ENCODE measurements at places on chromosomes 11 and 22.

DNA sequence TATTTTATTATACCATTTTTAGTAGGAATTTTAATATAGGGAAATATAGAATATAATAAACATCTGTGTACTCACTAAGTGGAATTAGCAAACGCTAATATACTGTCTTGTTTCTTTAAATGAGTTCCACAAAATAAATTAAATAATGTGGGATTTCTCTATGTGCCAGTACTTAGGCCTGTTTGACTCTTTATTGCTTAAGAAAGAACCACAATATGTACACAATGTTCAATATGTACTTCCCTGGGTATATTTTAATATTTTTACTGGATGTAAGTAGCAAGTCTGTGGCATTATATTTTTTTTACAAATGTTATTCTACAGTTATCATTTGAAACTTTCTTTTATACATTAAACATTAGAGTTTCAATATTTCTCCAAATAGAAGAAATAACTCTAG is 92.5 kb upstream of the CARD18 start:
- no peak for DNase-seq

DNA sequence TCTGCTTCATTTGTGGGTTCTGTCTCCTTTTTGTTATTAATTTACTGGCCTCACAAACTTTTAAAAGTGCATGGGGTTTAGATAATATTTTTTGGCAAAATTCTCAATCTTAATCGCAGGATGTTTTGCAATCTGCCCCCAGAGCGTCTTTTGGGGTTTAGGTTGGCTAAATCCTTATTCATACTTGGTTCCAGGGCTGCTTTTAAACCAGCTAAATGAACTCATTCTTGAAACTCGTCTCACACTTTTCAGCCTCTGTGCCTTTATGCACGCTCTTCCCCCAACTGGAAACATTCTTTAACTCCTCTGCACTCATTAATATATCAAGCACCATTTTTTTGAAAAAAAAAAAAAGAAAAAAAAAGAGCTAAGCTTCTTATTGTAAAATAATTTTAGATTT is 131.7 kb downstream of the KIF18A start:
- no peak for DNase-seq

DNA sequence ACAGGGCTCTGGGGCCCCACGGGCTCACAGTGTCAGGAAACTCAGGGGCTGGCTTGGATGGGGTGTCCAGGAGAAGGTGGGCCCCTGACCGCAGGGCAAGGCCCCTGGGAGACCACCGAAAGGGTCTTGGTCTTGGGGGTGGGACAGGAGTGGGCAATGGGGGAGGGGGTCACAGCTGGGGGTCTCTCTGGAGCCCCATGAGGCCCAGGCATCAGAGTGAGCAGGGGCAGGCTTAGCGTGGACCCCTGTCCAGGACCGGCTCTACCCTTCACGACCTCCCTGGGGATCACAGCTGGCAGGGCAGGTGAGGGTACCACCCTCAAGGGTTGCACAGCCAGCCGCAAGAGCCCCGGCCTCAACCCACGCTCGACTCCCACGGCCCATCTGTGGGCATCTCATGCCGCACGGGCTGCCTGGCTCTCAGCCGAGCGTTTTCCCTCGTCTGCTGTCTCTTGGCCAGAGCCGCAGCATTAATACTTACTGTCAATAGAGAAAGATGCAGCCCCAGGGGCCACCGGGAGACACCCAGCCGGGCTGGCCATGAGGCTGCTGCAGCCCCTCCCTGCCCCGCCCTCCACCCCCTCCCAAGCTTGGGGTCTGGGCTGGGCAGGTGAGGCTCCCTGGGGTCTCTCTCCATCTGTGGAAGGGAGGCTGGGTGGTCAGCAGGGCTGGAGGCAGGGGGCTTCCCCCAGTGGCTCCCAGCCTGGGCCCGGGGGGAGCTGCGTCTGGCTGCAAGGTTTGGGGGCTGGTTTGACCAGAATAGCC is 662 bp downstream of the MUC5B start:
- DNase-seq: no peak

DNA sequence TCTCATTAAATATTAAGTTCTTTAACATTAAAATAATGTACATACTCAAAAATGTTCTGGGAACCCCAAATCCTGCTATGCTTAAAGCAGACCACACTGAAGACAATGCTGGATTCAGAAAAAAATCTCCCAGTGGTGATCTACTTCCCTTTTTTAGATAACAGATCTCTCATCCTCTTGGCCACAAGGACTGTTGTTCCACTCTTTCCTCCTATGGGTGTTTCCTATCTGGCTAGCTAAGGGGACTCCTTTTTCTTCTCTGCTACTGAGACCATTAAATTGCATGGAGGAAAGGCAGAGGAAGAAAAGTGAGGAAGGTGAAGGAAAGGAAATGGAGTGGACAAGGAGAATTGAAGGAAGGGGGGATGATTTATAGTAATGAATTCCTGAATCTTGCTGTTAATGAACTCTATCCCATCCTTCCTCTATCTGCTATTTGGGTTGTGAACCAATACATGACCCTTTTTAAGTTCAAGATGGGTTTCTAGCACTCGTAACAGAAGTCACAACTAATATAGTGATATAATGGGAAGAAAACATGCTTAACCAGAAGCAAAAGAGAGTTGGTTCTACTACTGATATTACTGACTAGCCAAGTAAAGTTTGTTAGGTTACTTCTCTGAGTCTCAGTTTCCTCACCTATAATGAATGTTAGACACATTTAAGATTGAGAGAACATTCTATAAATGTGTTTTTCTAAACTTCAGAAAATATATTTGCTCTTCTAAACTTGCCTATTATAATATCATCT is 53.2 kb downstream of the PIK3C2A start:
- no peak for DNase-seq

DNA sequence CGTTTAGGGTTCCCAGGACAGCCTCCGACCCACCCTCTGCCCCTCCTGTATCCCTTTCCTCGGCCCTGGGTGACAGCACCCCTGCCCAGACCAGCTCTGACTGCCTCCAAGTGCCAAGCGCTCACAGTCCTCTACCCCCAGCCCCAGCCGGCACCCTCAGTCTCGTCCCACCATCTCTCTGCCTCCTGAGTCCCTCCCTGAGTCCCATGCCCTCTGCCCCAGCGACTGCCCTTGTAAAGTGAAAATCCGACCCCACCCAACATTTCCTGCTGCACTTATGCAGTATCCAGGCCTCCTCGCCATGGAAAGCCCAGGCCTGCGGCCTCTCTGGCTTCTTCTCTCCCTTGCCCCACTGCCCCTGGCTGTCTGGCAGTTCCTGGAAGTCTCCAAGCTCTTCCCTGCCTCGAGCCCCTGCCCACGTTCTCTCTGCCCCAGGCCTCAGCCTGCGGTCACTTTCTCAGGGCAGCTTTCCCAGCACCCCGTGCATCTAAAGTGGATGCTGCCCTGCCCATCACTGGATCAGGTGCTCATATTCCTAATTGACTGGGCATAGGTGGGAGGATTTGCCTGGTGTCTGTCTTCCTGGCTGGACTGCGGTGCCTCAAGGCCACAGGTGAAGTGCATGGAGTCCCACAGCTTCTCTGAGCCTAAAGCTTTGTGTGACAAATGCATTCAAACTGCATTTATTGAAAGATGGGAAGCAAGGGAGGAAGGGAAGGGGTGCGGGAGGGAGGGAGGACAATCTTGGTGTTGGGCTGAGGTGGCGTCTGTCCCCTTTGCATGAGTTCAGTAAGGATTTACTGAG is 17.7 kb upstream of the IL2RB start:
- DNase-seq: no peak

- DNase-seq: no peak
Observed at GRCh38 chr22:50039669-50040443, 18.2 kb downstream of the TTLL8 start.

DNA sequence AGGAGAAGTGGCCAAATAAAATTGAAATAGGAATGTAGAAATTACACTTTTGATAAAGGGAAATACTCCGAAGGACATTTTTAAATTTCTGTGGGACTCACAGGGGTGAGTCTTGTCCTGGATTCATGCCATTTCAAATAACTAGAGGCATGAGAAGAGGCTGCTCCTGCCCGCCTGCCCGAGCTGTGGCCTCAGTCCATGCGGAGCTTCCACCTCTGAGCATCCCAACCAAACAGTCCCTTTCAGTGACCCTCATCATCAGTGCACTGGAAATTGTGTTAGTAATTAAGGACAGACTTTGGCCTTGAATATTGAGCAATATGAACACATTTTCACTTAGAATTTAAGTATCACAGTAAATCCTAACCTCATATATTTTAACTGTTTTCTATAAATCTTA is 25.6 kb downstream of the GRIA4 start:
- DNase-seq: no peak

GRCh38 chr22:40720538-40721256 is 41.4 kb downstream of the MCHR1 start:
- no peak for DNase-seq

GRCh38 chr11:128620309-128621100 is 33.1 kb upstream of the ETS1 start:
- DNase-seq: no peak

- DNase-seq: no peak
Observed at GRCh38 chr11:131993246-131993645, 622.8 kb downstream of the NTM start.

- DNase-seq: no peak
Observed at GRCh38 chr11:95296621-95297025, 65.6 kb upstream of the SESN3 start.

- DNase-seq: no peak
Observed at GRCh38 chr11:116651098-116651736, 121.6 kb downstream of the BUD13 start.

DNA sequence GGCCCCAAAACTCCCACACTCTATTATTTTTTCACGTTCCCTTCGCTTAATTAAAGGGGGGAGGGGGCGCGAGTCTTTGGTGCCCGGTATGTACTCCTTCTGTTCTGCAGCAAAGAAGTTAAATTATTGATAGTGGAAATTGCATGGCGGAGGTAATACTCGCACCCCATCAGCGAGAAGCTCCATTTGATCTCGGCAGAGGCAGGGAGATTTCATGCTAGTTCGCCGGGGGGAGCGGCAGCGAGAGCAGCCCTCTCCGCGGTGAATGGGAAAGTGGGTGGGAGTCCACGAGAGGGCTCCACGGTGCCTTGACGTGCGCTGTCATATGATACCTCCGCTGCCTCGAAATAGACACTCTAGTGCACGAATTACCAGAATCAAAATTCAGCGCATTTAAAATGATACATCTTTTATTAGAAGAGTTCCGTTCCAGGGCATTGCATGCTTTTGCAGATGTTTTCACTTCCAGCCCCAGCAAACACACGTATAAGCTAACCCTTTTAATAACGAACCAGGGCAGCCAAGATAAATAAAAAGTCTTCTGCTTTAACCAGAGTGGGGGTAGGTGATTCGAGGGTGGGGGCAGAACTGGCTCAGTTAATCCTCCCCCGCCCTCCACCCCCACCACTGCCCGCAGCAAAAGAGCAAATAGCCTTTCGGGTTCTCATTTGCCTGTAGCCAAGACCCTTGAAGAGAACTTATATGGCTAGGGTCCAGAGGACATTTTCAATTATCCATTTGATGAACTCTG is 1.3 kb upstream of the BDNF start:
- DNase-seq: no peak

DNA sequence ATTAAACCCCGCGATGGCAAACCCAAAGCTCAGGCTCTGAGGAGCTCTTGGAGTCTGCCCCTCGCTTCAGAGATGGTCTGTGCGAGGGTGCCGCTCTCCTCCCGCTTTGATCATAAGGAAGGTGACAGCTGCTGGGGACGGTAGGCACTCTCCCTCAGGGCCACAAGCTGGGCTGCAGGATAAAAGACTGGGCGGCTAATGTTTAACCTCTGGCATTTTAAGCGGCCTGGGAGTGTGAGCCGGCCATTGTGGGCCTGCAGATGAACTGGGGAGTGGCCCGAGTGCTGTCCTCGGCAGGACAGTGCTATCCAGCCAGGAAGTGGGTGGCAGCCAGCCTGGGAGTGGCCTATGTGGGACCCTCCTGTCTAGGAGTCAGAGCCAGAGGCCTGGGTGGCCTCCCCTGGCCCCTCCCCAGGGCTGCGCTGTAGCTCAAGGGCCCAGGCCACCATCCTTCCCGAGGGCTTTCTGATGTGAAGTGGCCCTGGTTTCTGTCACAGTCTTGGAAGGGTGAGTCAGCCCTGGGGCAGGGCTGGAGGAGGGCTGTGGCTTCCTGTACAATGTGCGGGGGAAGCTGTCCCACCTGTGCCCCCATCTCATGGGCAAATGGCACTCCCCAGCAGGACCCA is 58.7 kb upstream of the PRODH start:
- no peak for DNase-seq

DNA sequence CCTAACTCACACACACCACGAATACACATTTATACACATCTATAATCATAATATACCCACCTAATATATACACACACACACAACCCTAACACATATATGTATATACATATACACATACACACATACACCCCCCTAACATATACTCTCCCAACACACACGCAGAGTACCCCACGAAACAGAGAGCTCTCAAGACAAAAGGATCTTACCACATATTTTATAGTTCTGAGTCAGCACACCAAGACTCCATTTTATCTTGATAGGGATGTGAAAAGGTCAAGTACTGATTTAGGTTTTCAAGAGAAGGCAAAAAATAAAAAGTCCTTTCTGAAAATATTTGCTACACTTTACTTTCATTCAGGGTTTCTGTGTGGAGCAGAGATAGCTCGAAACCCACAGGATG is 1207.2 kb downstream of the LRRC4C start:
- DNase-seq: no peak

DNA sequence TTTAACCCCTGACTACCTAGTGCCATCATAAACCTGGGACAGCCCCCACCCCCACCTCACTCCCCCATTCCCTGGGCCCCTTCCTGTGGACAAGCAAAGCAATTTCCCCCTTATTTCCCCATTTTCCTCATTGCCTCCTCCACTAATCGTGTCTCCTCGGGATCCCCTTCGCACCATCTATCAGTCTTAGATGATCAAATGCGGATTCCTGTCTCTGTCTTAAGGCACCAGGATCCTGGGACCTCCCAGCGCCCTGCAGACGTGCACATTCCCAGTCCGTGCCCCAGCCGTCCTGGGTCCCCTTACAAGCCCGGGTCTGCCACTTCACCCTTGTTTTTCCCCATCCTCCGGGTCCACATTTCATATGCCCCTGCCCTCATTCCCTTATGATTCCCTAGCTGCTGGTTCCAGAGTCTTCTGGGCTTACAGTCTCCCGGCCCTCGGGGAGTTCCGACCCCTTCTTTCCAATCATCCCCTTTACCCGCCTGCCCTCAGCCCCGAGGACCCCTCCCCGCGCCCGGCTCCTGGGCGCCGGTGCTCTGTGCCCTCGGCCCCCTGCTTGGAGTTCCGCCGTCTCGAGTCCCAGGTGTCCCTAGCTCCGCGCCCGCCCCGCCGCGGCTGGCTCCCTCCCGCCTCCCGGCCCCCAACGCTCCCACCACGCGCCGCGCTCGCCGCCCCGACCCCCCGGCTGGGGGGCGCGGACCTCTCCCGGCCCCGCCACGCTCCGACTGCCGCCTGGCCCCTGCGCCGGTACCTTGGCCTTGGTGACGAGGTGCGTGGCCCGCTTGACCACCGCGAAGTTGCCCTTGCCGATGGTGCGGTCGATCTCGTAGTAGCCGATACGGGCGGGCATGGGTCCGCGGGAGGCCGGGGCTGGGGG is 599 bp downstream of the SIK3 start:
- DNase-seq: no peak

- no peak for DNase-seq
Observed at GRCh38 chr11:111408789-111409727, 30.0 kb upstream of the POU2AF1 start.

DNA sequence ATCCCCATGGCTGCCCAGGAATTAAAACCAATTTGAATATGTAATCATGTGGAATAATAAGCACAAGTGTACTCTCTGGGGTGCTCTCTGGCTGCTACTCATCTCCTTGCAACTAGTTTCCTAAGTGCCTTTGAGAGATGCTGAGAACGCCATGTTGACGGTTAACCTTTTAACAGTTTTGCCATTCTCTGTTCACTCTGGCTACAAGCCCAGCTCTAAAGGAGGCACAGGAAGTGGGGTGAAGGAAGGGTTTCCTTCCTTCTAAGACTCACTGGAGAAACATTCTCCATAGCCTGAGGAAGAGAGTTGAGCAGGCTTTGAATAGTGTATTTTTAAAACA is 122.0 kb upstream of the ZC3H12C start:
- DNase-seq: no peak
